NCI-H1694 (cell line): ENCODE measurements at places on chromosomes 5 and 9.

GRCh38 chr5:54689411-54690251 lies 172.1 kb downstream of the SNX18 start:
- no peak for DNase-seq

DNA sequence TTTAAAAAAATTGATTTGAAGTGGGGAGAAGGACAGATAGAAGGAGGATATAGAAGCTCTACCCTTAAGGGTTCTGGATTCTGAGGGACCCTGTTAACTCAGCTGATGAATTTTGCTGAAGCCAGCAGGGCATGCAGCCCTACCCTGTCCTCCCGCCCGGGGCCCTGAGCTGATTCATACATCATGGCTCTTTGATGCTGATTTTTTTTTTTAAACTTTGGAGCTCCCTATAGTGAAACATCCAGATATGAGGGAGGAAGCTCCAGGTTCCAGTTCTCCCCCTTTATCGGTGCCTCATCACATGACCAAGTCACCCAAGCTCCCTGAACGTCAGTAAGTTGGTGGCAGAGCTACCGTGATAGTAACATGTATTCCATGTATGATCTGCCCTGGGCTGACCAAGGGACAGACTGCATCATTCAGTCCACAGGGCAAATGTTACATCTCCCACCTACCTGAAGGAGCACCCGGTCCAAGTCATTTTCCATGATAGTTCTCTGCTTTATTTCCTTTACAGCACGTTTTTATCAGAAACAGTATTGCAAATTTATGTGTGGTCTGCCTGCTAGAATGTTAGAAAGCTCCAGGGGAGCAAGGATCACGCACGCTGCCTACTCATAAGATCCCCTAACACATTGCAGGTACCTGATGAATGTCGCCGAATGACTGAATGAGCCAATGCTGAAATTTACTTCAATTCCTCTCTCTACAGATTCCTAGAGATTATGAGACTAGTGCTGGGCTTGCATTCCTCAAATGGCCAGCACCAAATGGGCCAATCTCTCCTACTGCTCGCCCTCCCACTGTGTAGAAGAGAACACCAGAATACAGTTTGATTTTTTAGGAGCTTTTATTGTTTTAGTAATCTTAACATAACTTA lies 25.9 kb downstream of the SPARC start:
- no peak for DNase-seq

- no peak for DNase-seq
Measured at GRCh38 chr5:72463449-72464052, 43.7 kb downstream of the ZNF366 start.

- DNase-seq: no peak
Measured at GRCh38 chr5:96093890-96094381, 132.3 kb upstream of the ELL2 start.

DNA sequence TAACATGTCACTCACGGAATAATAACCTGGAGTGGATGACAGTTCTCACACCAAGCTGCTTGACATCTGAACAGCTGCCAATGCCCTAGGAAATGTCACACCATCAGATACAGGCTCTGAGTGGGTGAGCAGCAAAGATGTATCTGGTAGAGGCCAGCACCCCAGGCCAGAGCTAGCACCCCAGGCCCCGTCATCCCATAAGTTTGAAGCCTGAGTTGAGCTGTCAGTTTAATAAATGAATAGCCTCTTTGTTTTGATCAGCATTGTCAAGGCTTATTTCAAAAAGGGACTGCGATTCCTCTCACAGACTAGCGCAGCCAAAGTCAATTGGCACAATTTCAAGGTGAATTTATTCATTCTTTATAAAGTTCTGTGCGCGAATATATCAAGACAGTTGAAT lies 1327.1 kb downstream of the MAT2B start:
- no peak for DNase-seq

DNA sequence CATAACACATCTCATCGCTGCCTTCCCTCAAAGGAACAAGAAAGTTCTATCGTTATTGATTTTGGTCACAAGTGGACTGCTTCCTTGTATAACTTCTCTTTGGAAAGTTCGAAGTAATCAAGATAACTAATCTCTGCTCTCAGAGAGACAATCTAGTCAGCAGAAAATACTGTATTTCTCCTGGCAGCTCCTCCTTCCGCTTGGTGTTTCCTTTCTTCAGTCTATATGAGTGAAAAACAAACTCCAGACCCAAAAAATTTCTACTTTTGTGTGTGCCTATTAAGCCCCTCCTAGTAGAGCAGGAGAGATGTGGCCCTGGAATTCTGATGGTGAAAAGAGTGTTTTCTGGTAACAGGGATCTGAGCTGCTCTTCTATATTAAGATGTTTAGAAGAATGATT lies 24.5 kb downstream of the OSTF1 start:
- DNase-seq: no peak

DNA sequence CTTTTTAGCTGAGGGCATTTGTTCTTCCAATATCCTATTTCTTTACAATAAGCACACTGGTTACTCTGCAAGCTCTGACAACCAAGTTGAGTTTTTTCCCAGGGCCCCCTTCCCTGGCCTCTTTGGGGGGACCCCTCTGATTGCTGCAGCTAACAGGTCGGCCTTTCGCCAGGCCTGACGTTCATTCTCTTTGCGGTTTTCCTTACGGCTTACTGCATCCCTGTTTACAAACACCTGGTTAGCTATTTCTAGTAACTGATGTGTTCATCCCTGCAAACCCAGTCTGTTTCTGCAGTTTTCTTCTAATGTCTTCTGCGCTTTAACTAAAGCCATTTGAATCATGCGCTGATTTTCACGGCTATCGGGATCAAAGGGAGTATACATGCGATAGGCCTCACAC lies 37.5 kb upstream of the PPP1R26 start:
- DNase-seq: no peak

DNA sequence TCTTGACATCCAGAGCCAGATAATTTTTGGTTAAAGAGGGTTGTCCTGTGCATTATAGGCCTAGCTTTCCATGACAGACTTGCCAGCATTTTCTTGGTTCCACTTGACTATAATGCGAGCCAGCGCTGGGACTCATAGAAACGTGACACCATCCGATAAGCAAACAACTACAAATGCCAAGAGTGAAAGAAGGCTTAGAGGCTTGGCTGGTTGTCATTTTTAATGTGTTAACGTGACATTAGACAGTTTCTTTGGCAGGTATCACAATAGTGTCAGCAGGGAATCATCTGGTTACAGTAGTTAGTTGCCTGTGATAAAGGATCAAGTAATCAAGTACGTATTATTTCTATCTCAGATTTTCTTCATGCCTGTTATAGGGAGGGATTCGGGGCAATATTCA lies 20.0 kb upstream of the LIFR start:
- no peak for DNase-seq

DNA sequence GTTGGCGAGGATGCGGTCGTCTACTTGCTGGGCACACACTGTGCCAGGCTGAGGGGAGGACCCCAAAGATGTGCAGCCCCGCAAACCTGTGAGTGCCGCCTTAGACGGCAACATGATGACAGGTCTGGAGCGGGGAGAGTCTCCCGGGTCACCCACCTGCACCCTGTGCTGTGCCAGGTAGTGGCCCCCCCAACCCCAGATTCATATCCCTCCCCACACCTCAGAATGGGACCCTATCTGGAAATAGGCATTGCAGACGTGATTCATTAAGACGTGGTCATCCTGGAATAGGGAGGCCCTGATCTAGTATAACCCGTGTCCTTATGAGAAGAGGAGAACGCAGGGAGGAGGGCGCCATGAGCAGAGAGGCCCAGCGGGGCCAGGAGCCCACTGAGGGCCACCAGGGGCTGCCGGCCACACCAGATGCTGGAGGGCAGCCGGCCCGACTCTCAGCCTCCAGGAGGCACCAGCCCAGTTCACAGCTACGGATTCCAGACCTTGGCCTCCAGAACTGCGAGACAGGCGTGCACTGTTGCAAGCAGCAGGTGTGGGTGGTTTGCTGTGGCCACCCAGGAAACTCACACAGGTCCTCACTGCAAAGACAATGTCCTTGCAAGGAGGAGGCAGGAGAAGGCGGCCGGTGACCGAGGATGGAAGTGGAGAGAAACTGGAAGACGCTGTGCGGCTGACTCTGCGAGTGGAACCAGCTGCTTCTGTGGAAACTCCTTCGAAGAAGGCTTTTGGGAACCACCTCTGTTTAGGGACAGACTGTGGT lies 131.9 kb upstream of the LPCAT1 start:
- no peak for DNase-seq

DNA sequence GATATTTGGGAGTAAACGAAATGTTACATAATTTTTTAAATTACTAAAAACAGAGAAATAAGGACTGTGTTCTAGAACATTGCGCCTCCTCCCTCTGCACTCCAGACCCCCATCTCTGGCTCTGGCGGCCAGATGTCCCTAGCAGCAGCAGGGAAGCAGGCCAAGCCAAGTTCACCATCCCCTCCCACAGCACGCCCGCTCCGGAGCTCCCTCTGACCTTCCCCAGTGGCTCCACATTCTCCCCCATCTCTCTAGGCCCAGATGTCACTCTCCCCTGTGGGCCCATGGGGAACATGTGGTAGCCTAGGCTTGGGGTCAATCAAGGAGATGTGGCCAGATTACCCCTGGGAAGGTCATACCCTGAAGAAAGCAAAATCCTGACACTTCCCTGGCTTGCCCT lies 6.3 kb upstream of the WNK2 start:
- no peak for DNase-seq

DNA sequence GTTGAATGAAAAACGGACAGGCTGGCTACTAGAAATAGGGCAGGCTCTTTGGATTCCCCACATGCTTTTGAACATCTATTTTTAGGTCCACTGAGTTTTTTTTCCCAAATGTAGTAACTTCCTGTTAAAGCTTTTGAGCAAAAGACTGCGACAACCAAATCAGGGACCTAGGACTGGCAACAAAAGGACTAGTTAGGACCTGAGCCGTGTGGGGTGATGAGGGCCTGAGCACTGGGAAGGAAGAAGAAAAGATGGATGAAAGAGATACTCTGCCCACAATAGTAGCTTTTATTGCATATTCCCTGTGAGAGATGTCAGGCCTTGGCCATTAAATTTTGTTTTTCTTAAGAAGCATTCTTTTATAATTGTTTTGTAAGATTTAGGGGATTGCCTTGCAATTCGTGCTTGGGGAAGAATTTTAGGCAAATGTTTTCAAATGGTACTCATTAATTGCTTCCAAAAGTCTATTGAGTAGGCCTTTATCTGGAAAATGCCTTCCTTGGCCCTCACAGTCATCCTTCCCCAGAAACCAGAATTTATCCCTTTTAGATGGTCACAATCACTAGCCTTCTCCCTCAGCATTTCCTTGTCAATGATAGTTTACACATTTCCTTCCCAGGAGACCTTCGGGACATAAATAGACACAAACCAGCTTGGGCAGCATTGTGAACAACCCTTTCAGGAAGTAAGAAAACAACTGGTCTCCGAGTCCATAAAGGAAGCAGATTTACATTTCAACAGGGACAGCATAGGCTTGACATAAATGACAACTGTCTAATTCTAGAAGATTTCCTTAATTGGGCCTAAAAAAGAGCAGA lies 166.5 kb downstream of the RMI1 start:
- no peak for DNase-seq

GRCh38 chr9:109414125-109414785 lies 83.9 kb downstream of the PTPN3 start:
- no peak for DNase-seq

- DNase-seq: no peak
Measured at GRCh38 chr5:136076067-136076466, 47.3 kb downstream of the TGFBI start.

DNA sequence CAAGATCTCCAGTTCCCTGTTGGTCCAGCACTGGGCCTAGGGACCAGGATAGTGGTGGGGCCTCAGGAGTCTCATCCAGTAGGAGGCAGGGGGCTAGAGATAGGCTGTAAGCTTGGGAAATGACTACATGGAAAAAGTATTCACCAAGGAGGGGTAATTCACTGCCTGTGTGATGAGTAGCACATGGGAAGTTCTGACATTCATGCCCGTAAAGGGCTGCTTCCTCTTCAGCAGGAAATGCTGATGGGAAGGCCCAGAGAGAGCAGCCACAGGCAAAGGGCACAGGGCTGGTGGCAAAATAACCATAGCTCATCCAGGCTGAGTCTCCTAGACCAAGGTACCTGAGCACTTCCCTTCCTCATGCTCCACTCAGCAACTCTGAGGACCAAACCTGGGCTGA lies 23.1 kb upstream of the FRRS1L start:
- no peak for DNase-seq

DNA sequence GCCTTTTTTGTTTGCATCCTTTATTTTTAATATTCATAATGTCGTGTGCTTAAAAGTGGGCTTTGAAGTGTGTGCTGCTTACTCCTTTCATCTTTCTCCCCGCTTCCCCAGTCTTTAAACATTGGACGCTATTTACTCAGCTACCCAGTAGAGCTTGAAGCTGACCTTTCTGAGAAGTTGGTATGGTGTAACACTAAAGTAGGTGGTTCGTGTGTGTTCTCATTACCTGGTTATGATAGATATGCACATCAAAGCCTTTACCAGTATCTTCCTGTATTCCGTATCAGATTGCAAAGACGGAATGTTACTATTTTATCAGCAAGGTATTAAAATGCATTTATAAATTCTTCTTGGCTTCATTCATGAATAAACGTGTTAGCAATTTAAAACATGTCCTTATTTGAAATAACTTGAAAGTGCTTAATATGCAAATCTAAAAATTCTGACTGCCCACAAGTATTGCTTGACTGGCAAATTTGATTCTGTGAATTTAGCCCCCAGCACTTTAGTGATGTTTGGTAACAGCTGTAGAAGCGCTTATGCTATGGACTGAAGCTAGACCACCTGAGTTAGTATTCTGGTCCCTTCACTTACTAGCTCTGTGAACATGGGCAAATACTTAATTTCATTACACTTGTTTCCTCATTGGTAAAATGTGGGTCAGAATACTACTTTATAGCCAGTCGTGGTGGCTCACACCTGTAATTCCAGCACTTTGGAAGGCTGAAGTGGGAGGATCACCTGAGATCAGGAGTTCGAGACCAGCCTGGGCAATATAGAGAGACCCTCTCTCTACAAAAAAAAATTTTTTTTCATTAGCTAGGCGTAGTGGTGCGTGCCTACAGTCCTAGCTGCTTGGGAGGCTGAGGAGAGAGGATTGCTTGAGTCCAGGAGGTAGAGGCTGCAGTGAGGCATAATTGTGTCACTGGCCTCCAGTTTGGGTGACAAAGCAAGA lies 1.7 kb downstream of the RRAGA start:
- DNase-seq: no peak

DNA sequence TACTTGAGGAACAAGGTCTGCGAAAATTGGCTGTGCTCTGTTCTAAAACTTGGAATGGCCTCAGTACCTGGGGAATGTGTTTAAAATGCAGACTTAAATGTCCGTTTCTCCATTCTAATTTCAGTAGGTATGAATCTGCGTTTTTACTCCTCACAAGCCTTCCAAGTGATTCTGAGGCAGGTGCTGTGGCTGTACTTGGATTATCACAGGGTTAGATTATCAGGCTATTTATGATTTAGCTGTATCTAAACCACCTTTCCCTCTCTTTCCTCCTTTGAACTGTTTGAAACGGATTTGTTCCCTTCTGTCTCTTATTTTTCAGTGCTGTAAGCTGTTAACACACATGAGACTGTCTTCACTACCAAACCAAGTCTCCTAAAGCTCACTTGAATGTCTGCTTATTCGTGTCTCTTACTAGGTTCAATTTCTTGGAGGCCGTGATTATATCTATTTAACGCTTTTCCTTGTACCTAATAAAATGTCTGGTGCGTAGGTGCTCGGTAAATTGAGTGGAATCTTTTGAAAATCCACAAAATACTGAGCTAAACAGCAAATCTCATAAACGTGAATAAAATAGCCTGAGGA lies 714 bp upstream of the CETN3 start:
- no peak for DNase-seq
